Renal pelvis (tissue), 12 donors: ENCODE measurements at places on chromosomes 2 and 18.

- no peak for DNase-seq
Observed at GRCh38 chr18:63085611-63086010, 234.0 kb downstream of the BCL2 start.

GRCh38 chr2:86661333-86661732 lies 37.7 kb upstream of the RNF103 start:
- no peak for DNase-seq

- no peak for DNase-seq
Observed at GRCh38 chr2:120619579-120619978, 116.1 kb upstream of the GLI2 start.

DNA sequence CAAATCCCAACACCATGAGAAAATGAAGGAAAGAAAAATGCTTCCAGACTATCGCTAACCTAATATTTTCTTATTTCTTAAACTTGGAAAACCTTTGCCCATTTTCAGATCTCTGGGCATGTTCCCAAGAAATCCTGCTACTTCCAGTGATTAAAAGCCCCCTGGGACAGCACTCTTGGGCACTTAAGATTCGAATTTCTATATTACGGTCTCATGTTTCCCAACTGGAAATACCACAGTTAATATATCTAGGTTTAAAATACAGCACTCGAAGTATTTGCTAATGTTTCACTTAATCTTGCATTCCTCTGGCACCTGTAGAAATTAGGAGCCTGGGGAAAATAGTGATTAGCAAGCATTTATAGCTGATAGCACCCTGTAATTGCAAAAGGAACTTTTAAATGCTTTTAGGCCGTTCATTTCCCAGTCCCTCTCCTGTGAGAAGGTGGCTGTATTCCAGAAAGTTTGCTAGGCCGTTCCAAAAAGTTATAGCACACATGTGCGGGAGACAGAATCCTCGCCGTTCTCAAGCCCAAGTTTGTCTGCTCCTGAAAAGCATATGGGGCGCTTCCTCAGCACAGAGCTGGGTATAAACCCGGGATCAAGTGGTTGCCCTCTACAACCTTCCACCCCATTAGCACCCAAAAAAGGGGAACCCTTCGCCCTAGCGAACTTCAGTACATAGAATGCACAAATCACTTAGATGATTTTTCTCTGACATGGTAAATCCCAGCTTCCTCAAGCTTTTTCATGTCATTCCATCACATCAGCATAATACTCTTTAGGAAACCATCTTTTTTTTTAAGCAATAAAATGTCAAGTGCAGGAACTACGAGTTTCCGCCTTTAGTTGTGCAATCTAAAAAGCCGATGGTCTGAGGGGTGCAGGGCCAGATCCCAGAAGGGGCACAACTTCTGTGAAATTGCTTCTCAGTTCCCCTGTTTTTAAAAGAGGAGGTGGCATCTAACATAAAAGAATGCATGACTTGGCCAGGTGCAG lies 60.6 kb downstream of the DIPK1C start:
- DNase-seq = no peak

DNA sequence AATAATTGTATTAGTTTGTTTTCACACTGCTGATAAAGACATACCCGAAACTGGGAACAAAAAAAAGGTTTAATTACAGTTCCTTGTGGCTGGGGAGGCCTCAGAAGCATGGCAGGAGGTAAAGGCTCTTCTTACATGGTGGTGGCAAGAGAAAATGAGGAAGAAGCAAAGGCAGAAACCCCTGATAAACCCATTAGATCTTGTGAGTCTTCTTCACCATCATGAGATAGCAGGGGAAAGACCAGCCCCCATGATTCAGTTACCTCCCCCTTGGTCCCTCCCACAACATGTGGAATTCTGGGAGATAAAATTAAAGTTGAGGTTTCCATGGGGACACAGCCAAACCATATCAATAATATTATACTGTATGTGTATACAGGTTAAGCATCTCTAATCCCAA lies 73.3 kb upstream of the CABLES1 start:
- no peak for DNase-seq

GRCh38 chr2:199572571-199572970 lies 114.8 kb upstream of the SATB2 start:
- DNase-seq = no peak

DNA sequence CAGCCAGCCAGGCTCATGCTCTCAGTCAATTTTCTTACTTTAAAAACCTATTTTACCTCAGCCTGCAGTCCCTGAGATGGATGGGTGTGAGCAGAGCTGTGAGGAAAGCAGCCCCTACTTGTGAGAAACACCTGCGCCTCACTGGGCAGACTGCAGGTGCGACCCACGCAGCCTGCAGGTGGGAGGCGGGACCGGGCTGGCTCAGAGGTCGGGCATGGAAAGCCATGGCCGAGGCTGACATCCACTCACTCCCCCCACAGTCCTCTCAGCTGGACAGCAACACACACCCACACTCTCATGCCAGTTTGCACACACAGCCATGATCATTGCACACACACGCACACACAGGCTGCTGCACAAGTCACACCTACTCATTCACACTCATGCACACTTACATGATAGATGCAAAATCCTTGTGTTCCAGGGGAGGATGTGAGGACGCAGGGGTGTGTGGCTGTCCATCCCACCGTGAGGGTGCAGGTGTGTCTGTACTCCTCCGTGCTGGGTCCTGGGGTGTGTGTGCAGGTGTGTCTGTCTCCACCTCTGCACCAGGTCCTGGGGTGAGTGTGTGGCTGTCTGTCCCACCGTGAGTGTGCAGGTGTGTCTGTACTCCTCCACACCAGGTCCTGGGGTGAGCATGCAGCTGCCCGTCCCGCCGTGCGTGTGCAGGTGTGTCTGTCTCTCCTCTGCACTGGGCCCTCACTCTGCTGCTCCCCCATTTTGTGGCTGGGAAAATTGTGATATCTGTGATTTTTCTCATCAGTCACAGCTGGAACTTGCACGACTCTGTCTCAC lies 166.5 kb downstream of the RTP5 start:
- DNase-seq = no peak

DNA sequence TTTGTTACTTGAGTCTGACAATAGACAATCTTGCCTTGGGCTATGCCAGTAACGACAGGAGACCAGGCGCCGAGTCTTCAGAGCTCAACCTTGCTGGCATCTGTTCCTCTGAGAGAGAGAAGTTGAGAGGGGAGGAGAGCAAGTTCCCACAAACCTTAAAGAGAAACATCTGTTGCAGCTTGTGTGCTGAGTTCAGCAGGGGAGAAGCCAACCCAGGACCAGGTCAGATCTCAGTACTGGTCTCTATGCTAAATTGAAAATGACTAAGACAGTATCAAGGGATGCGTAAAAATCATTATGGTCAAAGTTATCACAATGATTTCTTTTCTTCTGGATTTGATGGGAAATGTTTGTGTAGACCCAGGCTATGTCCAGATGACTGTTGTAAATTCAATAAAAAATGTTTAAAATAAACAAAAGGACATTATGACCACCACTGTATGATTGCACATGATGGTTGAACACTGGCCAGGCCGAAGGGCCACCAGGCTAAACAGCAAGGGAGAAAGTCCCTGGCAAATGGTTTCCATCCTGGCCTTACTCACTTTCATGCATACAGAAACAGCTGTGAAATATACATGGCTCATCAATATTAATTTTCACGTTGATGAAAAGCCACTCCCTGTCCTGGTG lies 100.3 kb upstream of the PMAIP1 start:
- DNase-seq = peak; percentile 19

DNA sequence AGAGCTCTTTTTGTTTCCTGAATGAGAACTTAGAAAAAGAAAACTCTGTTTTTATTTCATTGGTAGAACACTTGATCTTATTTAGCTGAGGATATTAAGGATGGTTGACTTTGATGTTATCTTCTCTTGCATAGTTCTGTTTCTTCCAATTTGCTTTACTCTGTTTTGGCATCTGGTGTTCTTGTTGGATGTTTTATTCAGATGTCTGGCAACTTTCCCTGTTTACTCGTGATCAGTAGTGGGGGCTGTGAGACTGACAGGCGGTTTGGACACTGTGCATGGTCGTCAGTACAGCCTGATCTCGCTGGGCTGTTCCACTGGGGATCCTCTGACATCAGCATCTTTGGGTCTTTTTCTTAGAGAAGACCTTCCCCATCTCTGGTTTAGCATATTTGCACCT lies 100.1 kb downstream of the TSN start:
- DNase-seq = no peak

DNA sequence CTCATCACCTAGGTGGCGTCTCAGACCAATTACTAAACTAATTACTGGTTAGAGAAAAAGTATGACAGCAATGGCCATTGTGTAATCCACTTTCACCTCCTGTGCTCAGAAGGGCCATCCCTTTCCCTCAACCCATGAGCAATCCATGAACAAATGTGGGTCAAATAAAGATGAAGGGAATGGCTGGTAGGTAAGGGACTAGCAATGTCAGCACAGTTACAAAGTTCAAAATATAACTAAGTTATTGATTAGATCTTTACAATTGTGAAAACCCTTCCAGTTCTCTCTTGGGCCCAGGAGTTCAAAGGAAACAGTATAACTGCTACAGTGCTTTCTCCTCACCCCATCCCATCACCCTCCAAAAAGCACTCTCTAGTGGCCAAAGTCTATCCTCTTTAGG lies 98.3 kb downstream of the DTNA start:
- no peak for DNase-seq

GRCh38 chr18:48376406-48376805 lies 32.8 kb downstream of the ZBTB7C start:
- DNase-seq = no peak

DNA sequence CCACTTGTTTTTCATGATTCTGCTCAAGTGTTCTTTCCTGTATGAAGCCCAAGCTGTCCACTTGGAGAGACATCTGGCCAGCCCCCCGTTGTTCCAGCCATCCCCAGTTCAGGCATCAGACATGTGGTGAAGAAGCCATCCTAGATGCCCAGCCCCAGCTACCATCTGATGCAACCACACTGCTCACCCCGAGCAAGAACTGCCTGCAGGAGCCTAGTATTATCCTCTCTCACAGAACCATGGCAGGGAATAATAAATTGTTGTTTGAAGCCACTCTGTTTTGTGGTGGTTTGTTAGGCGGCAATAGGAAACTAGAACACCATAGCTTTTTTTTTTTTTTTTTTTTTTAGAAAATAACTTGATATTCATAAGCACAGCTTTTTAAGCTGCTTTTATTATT lies 19.5 kb upstream of the DARS1 start:
- no peak for DNase-seq

GRCh38 chr18:11548916-11549551 lies 60.4 kb upstream of the SLC35G4 start:
- DNase-seq = no peak

DNA sequence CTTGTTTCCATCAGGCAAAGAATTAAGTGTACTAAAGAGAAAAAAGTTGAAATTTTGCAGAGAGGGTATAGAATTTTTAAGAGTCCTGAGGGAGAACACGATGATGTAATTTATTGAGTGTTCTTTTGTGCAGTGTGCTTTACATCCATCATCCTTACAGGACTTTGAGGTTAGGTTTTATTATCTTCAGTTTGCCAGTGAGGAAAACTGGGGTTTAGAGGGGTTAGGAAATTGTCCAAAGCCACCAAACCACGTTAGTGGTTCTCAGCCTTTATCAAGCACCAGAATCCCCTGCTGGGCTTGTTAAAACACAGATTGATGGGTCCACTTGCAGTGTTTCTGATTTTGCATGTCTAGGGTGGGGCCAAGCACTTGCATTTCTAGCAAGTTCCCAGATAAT lies 277.5 kb downstream of the KCNS3 start:
- DNase-seq = no peak

DNA sequence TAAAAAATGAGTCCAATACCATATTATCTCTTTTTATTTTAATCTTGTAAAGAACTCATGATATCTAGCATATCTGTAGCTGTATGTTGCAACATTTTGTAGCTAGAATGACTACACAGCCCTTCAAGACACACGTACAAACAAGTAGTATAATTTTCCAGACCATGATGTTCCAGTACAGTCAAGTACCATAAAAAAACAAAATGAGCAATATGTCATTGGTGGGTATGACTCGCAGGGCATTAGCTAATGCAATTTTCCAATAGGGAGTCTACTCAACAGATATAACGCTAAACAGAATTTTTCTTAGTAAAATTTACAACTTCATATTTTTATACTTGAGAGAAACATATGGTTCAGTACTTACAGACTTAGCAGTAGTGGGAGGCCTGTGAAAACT lies 53.6 kb upstream of the UGP2 start:
- no peak for DNase-seq
